ENCODE measurements at places on chromosomes 16 and 17.
A peak's percentile ranks its signal among the peaks of the same experiment; 100 is the strongest.

DNA sequence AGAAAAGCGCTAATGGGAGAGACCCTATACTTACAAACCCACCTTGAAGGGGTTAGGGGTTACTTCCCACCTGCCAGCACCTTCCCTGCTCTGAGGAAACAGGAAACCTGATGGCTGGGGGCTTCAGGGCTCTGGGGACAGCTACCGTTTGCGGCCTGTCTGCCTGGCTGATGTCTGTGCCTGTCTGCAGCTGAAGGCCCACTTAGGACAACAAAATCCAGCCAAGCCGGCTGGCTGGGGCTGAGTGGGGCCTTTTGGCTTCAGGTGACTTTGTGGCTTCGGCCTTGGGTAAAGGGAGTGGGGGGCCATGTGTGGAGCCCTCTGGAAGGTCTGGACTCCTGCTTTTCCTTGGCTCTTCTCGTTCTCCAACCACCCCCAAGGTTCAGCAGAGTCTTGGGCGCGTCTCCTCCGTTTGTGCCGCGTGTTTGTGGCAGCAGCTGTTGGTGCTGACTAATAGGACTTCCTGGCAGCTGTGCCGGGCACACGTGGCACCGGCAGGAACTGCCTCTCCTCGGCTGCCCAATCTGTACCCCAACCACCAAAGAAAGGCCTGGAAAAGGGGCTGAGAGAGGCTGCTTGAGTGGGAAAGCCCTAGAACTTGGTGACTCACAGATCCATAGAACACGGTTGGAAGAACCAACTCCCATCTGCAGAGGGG lies 186.7 kb downstream of the MSI2 start:
- DNase-seq: peak; percentile 87

DNA sequence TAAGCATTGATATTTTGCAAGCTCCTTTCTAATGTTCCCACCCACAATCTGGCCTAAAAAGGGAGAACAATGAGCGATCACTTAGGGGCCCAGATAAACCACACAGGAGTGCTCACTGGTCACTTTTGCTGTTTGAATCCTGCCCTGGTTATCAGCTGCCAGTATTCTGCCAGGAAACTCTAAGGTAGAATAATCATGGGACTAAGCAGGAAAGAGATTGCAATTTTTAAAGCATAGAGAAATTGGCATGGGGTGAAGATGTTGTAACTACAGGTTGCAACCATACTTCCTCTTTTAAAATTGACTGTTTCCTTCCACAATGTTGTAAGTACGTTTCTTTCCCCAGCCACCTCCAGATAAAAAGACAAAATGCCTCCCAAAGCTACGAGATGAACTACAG lies 251.2 kb upstream of the CDH11 start:
- DNase-seq: no peak

DNA sequence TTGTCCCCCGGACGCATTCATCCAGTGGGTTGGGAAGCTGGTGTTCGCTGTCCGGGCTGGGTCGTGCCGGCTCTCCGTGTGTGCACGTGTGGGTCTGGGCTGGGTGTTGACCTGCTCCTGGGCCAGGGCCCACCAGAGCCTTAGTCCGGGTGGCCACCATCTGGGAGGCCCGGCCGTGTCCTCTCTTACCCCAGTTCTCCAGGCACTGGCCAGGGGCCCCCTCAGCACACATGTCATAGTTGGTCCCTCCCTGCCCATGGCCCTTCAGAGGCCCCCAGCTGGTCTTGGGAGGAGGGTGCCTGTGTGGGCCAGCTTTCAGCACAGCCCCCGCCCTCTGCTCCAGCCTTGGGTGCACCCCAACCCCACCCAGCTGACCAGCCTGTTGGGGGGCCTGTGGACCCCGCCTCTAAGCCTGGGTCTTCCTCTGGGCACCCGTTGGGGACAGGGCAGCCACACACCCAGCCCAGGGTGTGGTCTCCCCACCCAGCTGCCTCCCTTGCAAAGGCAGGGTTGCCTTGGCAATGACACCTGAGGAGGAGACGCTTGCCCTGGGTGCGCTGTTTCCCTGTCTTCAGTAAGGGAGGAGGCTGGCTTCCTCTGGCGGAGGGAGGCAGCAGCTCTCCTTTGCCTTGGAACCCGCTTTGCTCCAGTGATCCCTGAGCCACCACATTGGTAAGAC lies 77.4 kb downstream of the JPH3 start:
- DNase-seq: no peak

GRCh38 chr16:83951544-83951943 lies 1.5 kb upstream of the OSGIN1 start:
- DNase-seq: no peak

GRCh38 chr17:29140631-29141513 lies 39.3 kb downstream of the MYO18A start:
- DNase-seq: peak; percentile 45

GRCh38 chr17:76688165-76688622 lies 22.6 kb downstream of the MXRA7 start:
- DNase-seq: no peak
